ENCODE measurements at places on chromosomes 13 and 19.

DNA sequence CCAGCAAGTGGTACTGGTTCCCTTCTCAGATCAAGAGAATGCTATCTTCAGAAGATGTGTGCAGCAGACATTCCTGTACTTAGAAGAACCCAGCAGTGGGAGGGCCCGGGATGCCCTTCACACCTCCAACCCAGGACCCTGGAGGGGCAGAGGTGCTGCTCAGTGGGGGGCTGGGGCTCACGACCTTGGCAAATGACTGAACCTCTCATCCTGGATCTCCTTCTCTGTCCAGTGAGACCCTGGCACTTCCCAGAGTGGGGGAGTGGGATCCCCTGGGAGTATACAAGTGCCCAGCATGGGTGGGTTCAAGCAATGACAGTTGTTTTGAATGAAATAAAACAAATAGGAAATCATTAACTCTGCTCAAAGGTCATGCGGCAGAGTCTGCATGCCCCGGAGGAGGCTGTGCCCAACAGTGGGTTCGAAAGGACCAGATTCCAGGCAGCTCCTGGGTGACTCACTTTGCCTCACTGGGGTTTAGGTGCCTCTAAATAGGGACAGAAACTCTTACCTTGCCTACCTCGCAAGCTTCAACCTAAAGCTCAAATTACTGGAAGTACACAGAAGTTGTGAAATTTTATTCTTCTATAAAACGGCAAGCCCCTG is 26.9 kb downstream of the GGACT start:
- DNase-seq, result no peak

DNA sequence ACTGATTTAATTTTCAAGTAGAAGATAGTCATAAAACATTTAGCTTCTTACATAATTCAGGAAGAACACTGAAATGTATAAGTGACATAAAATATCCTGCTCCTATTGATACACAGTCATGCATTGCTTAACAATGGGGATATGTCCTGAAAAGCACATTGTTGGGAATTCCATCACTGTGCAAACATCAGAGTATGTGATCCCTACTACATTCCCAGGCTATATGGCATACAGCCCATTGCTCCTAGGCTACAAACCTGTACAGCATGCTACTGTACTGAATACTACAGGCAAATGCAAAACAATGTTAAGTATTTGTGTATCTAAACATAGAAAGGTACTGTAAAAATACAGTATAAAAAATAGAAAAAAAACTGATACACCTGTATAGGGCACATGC is 723.9 kb upstream of the ARGLU1 start:
- no peak for DNase-seq

- no peak for DNase-seq
Observed at GRCh38 chr19:19057317-19057716, 6.5 kb upstream of the SLC25A42 start.

DNA sequence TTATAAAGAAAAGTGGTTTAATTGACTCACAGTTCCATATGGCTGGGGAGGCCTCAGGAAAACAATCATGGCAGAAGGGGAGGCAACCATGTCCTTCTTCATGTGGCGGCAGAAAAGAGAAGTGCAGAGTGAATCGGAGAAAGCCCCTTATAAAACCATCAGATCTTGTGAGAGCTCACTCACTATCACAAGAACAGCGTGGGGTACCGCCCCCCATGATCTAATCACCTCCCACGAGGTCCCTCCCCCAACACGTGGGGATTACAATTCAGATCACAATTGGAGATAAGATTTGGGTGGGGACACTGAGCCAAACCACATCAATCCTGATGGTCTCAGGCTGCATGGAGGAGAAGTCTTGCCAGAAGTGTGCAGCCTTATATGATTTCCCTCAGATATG is 26.0 kb downstream of the TM9SF2 start:
- no peak for DNase-seq

- DNase-seq, result no peak
Observed at GRCh38 chr13:36924001-36924400, 4.0 kb upstream of the SMAD9 start.

GRCh38 chr13:37418490-37418889 is 180.1 kb downstream of the POSTN start:
- DNase-seq, result no peak

- no peak for DNase-seq
Observed at GRCh38 chr19:19530423-19530804, 1.7 kb downstream of the YJEFN3 start.

DNA sequence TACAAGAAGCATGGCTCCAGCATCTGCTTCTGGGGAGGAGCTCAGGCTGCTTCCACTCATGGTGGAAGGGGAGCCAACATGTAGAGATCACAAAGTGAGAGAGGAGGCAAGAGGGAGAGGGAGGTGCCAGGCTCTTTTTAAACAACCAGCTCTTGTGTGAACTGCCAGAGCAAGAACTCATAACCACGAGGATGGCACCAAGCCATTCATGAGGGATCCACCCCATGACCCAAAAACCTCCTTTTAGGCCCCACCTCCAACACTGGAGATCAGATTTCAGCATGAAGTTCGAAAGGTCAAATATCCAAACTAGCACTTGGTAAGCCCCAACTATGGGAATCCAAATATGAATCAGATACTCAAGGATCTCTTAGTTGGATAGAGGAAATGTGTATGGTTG is 131.2 kb downstream of the RXFP2 start:
- DNase-seq, result no peak

DNA sequence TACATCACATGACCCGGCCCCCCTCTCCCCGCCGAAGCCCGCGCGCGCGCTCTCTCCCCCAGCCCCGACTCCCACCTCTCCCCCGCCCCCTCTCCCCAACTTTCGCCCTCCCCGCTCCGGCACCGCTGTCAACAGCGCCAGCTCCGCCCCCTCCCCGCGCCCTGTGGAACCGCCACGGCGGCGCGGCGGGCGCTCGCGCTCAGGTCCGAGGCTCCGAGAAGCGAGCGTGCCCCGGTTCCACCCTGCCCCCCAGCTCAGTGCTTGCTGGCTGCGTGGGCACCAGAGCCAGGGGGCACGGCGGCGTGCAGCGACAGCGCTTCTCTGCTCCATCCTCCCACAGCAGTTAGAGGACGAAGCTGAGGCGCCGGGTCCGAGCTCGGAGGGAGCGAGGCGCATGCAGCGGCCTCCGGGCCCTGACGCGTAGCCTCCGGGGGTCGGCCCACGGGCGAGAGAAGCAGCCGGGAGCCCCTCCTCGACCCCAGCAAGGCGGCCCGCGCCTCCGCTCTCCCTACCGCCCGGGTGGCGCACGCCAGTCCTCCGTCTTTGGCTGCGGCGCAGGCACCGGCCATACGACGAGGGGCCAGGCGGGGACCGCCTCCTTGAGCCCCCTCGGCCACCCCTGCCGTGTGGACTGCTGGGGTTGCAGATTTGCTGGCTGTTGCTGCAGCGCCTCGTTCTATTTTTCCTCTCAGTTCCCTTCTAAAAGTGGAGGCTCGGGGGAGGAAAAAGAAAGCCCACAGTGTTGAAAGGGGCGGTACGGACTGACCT is 109.5 kb downstream of the KCNRG start:
- peak; percentile 93 for DNase-seq

GRCh38 chr13:30111810-30112209 is 195.5 kb downstream of the KATNAL1 start:
- no peak for DNase-seq

DNA sequence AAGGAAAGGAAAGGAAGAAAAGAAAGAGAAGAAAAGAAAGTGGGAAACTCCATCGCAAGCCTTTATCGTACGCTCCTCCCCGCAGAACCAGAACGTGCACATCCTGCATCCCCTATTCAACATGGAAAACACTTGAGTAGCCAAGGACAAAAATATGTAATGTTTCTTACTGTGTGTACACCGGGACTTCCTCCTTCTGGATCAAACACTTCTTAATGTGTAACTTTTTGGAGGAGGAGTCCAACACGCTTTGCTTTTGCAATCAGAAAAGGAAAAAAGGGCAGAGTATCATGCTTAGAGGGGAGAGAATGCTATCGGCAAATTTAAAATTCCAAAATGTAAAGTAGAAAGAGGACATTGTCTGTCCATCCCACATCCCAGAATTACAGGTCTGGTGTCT is 7.8 kb upstream of the SHFL start:
- no peak for DNase-seq

GRCh38 chr13:112341976-112342735 is 34.0 kb upstream of the SPACA7 start:
- no peak for DNase-seq

GRCh38 chr13:104650431-104650830 is 1584.2 kb upstream of the SLC10A2 start:
- DNase-seq, result no peak

DNA sequence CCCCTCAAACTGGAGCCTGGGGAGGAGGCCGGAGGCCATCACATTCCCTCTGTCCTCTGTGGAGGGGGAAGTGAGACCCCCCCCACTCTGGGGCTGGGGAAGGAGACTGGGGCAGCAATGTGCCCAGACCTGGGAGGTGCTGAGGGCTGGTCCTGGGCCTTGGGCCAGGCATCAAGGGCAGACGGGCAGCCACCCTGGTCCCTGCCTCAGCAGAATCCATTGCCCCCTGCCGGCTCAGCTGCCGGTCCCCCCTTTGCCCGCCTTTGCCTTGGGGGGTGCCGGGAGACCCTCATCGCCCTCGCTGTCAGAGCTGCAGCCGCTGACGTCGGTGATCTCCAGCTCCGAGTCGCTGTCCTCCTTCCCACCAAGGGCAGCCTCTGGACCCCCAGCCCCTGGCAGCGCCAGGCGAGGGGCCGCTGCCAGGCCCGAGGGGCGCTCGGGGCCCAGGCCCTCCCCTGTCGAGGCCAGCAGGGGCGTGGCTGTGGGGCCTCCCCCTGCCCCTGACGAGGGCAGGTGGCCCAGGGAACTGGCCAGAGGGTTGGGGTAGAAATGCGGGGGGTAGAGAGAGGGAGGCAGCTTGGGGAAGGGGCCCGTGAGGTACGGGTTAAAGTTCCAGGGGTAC is 20.1 kb downstream of the ERFL start:
- DNase-seq, result no peak

GRCh38 chr19:14840206-14840605 is 5.2 kb upstream of the OR7A5 start:
- no peak for DNase-seq

DNA sequence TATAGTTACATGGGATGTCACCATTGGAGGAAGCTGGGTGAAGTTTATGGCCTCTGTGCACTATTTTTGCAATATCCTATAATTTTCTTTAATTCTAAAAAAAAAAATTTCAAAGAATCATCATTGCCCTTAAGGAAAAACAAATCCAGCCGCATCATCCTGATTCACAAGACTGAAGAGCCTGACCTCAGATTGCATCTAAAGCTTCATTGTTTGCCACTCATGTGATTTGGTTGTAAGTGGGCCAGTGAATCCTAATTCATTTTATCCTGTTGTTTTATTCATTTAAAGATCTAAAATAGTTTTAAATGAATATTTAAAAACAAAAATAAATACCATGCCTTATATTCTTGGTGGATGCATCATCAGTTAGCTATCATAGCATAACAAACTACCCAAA is 504.5 kb downstream of the TBC1D4 start:
- no peak for DNase-seq

- DNase-seq, result no peak
Observed at GRCh38 chr13:98315902-98316301, 138.8 kb upstream of the RNF113B start.

GRCh38 chr13:35810321-35810720 is 320.9 kb downstream of the DCLK1 start:
- no peak for DNase-seq

DNA sequence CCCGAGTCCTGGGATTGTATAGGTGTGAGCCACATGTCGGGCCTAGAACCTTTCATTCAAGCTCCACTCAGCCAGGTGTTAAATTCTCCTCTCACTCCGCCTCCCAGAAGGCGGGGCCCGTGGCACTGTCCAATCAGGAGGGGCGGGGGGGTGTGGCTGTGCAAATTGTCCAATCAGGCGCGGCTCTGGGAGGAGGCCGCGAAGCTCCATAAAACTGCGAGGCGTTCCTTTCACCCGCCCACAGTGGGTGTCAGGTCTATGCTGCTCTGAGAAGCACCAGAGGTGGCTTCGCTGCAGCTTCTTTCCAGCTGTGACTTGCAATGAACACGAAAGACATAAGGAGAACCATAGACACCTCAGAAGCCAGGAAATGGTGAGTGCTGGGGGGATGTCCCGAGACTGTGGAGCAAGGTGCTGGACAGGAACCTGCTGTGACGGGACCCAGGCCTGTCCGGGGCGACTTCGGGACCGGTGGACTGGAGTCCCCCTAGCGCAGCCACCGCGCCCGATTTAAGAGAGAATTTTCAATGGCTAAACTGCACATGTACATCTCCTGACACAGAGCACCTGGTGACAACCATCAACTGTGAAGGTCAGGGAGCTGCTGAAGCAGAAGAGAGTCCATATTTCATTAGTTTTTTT is 3.0 kb upstream of the ZNF136 start:
- no peak for DNase-seq

DNA sequence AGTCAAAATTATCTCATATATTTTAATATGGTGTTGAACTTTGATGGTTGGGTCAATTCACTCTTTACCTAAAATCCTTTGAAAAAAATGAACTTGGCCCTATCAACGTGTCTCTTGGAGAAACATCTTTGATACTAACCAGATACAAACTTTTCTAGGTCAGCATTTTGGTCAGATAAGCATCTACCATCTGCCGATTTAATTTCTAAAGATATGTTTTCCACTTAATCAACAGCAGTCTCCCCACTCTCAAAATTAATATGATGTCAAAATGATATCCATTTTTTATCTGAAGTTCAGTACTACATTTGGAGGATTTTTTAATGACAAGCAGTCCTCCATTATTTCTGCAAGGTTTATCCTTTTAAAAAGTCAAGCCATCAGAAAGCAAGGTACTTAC is 288.8 kb downstream of the DIAPH3 start:
- no peak for DNase-seq

- no peak for DNase-seq
Observed at GRCh38 chr13:94662274-94662945, 49.9 kb downstream of the SOX21 start.

GRCh38 chr13:99053636-99054233 is 75.9 kb upstream of the DOCK9 start:
- DNase-seq, result no peak

- DNase-seq, result no peak
Observed at GRCh38 chr19:37813340-37813739, 34.0 kb upstream of the ZNF573 start.

- no peak for DNase-seq
Observed at GRCh38 chr13:98441056-98441676, 135.7 kb downstream of the STK24 start.

DNA sequence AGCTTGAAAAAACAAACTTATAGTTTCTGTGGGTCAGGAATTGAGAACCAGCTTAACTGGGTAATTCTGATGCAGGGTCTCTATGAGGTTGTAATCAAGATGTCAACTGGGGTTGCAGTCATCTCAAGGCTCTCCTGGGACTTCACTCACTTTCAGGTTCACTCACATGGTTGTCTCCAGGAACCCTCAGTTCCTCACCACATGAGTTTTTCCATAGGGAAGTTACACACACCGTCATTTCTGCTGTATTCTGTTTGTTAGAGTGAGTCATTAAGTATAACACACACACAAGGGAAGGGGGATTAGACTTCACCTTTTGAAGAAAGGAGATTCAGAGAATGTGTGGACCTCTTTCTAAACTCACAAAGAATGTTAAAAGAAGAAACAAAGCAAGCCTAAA is 34.9 kb upstream of the MLNR start:
- no peak for DNase-seq
